ENCODE measurements at places on chromosomes 16 and 17.

DNA sequence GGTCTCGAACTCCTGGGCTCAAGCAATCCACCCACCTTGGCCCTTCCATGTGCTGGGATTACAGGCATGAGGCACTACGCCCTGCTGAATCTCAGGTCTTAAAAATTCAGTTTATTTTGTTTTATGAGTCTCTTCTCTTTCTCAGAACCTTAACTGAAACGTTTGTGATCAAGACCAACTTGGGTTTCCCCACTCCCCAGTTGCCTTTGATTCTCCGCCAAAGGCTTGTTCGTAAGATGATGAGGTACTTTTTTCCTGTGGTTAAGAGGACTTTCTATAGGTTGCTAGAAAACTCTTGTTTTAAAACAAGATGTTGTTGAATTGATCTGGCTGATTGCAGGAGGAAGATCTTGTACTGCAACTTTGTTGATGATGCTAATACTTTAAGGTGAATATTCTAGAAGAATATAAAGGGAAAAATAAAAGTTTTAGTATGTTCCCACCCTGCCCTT lies 11.7 kb downstream of the ABCC1 start:
- DNase-seq: peak; percentile 89

DNA sequence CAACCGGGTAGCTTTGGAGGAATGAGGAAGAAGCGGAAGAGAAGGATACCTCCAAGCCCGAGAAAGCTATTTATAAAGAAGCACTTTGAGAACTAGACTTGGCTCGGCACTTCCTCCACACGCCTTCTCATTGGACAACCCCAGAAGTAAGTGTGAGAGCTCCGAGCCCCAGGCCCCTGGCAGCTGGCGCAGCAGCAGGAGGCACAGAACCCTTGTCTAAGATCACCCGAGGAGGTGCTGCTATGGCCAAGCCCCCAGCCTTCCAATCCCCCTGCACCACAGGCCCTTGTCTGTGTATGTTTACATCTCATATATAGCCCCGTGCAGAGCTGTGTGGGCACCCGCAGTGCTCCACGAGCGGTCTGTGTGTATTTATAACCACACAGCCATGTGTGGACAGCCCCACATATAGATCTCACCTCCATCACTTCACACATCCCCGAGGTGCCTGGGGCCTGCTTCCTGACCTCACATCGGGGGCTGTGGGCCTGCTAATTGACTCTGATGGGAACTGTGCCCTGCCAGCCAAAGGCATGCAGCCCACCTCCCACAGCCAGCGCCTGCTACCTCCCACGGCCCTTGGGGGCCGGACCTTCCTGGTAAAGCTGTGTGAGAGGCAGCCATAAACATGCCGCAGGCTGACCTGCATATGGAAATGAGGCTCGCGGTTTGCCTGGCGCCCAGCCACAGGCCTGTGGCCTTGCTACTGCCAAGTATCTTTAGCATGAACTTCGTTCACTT lies 96.1 kb downstream of the C17orf67 start:
- no peak for DNase-seq

- DNase-seq: no peak
Observed at GRCh38 chr16:1531638-1531910, 1.9 kb upstream of the TMEM204 start.

DNA sequence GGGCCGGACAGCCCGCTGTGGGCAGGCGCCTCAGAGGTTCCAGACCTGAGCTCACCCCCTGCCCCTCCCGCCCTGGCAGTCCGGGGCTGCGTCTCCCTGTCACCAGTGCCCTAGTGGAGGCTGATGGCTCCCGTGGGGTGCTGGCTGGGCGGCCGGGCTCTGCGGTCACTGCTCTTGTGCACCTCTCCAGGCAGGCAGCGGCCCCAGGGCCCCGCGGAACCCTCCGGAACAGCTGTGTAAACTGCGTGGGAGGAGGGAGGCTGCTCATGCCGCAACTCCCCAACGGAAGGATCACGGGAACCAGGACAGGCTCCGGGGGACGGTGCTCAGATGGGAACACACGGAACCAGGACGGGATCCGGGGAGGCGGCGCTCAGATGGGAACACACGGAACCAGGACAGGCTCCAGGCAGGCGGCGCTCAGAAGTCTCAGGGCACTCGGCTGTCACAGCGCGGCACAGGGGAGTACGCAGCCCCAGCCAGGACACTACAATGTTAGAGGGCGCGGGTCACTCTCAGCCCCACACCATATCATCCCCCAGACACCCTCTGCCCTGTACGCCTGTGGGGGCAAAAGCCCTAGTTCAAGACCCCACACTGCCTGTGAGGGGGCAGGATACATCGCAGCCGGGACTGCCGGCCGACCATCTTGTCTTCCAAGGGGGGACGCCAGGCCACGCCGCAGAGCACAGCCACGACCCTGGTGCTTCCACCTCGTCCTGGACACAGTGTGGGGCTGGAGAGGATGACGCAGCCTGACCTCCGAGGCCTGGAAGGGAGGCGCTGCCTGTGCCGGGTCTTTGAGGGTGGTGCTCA lies 74.0 kb upstream of the GNG13 start:
- DNase-seq: no peak

GRCh38 chr16:31141489-31142108 lies 6.1 kb upstream of the PRSS8 start:
- DNase-seq: no peak

DNA sequence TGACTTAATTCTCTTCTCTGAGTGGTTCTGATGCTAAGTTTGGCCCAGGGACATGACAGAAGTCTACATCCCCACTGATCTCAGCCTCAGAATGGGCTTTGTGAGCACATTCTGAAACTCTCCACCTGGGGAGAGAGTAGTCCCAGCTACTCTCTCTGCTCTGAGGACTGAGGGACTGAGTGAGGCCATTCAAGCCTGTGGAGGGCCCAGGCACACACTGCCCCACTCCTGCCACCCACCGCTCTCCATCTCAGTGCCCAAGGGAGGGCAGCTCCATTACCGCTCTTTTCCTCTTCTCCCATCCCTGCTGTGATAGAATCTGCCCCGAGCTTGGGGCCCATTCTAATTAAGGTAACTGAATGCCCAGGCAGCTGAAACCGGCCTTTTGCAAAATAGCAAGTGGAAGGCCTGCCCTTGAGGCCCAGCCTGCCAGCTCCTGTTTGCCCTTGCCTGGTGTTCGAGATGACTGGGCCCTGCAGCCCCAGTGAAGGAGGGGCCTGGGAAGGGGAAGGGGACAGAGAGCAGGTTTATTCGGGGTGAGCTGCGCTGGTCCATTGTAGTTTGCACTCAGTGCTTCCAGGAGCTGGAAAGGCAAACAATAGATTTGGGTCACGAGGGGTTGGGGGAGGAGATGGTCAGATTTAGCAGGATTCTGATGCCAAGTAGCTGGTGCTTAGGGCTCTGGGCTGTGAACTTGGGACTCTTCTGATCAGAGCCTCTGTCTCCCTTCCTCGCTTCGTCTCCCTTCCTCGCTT lies 76.2 kb downstream of the RAB11FIP4 start:
- DNase-seq: no peak

GRCh38 chr16:30349675-30350074 lies 5.4 kb downstream of the CD2BP2 start:
- no peak for DNase-seq

DNA sequence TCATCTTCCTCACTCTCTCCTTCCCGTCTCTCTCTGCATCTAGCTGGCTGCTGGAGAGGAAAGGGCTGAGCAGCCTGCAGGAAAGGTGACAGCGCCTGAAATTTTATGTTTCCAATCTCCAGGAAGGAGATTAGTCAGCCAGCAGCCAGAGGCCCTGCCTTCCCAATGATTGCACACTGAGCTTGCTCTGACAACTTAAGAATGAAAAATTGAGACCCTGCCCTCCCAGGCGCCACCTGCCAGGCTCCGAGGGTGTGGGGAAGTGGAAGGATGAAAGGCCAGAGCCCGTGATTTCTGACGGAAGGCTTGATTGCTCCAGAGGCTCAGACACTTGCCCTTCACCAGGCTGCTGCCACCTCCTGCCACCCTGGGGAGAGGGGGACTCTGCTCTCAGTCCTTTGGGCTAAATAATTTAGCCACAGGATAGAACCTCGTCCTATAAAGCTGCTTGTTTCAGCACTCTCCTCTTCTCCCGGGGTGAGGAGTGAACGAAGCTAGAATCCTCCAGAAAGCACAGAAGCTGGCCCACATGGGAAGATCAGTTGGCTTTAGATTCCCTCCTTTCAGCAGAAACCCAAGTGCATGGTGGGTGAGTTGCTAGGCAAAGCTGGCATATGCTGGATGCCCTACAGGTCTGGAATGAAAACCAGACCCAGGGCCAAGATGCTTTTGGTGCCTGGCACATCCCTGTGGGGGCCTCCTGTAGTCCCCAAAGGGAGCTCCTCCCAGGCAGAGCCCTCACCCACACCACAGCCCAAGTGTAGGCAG lies 33.5 kb downstream of the GRIN2C start:
- DNase-seq: no peak
